Activated naive CD4-positive, alpha-beta T cell treated with anti-CD3 and anti-CD28 coated beads, Interleukin-2, amount 50 U/mL, for 72 hours (primary cell): ENCODE measurements at places on chromosomes 12 and 14. TPM values are rescaled to one million over a fixed set of nuclear protein-coding genes. Genes with fewer than 3 reads are reported as not detected.

Gene OTX2
- total RNA-seq, result not detected

Gene CYP46A1
- total RNA-seq, result 0.14 TPM

Gene DPF3
- 0.29 TPM for total RNA-seq

Gene SNW1
- 105 TPM for total RNA-seq

Gene LPCAT3
- 22.0 TPM for total RNA-seq

Gene OAS1
- total RNA-seq, result 85.9 TPM

Gene ASIC1
- 11.7 TPM for total RNA-seq

Gene GALNT6
- 2.5 TPM for total RNA-seq

Gene PIANP
- total RNA-seq, result 1.3 TPM

Gene ZC2HC1C
- 1.5 TPM for total RNA-seq

Gene GSG1
- total RNA-seq, result not detected

Gene TBPL2
- not detected for total RNA-seq

Gene KRT85
- total RNA-seq, result not detected

Gene MYH6
- not detected for total RNA-seq
